ENCODE measurements at places on chromosomes 1 and 21. TPM values are rescaled to one million over a fixed set of nuclear protein-coding genes. Genes with fewer than 3 reads are reported as not detected.

- no peaks in the 10 kb centered on the region for H3K4me1 ChIP-seq
- H3K4me3 ChIP-seq: no peak overlapping the region
- no peak for DNase-seq
Observed at GRCh38 chr1:33119532-33120217, 38.7 kb downstream of the AZIN2 start.

- H3K4me3 ChIP-seq: no peak overlapping the region
- H3K27me3 ChIP-seq: no peaks in the 10 kb centered on the region
Observed at GRCh38 chr1:174068000-174068399, 45.8 kb upstream of the RC3H1 start.

CFAP45 gene
- total RNA-seq: 1.1 TPM

TRPM2 gene
- total RNA-seq: 0.07 TPM

KDF1 gene
- 13.5 TPM for total RNA-seq

F13B gene
- not detected for total RNA-seq
